NCI-H187 (cell line): ENCODE measurements at places on chromosomes 7 and 10.

DNA sequence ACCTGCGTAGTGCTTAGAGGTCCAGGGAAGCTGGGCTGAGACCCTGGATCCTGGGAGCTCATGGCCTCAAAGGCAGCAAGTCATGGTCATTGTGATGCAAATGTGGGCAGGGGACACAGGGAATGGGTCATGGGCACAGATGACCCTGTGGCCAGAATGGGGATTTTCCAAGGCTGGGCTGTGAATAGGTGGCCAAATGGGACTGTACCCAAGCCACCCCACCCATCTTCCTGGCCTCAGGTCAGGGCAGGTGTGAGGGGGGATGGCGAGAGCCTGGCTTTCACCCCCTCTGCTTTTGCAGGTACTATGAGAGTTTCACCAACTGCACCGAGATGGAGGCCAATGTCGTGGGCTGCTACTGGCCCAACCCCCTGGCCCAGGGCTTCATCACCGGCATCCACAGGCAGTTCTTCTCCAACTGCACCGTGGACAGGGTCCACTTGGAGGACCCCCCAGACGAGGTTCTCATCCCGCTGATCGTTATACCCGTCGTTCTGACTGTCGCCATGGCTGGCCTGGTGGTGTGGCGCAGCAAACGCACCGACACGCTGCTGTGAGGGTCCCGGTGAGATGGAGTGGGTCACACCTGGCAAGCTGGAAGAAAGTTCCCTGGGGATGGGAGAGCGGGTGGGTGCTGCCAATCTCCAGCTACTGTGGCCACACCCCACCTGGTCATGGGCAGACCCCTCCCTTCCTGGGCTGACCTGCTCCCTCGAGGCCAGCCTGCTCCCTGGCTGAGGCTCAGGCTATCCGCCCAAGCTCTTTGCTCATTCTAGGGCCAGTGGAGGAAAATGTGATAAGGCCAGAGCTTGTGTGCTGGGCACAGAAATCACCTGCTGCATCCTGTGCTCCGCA is 25.5 kb downstream of the RAMP3 start:
- no peak for DNase-seq

- DNase-seq = no peak
Measured at GRCh38 chr7:36487756-36488336, 98.2 kb downstream of the ANLN start.

DNA sequence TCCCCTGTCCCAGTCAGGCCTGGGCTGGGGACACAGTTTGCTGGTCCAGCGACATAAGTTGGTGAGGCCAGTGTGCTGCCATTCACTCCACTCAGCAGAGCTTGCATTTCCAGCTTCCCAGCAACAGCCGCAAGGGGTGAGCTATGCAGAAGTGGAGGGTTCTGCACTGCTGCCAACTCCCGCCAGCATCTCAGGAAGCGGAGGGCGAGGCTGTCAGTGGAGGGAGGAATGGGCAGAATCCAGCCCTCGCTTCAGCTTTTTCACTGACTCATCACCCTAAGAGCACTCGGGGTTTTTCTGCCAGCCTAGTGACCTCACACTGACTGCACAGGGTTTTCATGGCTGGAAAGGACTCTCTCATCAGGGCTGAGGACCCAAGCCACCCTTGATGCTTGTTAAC is 625.1 kb upstream of the MKI67 start:
- DNase-seq = no peak

DNA sequence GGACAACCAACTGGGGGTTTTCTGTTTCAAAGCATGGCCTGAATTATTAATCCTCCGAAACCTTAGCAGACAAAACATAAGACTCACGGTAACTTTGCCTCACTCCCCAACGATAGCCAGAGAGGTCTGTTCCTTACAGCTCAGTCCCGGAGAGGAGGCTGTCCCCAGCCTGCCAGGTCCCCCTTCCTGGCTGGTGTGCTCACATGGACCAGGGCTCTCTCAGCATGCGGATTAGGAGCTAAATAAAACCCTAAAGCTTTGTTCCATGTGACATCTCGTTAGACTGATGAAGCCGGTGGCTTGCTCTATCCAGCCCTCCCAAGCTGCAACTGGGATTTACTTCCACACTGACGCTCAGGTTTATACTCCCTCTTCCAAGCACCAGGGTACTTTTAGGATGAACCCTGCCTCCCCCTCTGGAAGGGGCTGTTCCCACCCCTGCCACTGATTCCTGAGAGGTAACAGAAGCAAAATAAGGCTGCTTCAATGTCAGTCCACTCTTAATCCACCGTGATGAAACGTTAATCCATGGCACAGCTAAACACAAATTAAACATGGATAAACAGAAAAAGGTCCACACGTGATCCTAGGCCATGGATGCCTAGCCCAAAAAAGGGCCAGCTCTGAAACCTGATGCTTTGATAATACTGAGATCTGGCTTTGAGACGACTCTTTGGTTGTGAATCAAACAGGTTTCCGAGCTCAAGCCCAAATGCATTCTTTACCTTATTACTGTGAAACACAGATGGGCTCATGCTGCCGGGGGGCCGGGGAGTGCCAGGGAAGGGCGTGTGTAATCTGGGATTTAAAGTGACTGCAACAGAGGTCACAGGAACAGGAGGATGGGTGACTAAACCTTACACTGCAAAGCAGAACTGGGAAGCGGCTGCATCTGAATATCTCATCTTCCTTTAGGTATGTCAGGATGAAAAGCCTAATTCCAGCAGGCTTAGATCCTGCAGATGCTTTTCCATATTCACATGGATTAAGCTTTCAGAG is 86.2 kb downstream of the ZRANB1 start:
- DNase-seq = no peak

DNA sequence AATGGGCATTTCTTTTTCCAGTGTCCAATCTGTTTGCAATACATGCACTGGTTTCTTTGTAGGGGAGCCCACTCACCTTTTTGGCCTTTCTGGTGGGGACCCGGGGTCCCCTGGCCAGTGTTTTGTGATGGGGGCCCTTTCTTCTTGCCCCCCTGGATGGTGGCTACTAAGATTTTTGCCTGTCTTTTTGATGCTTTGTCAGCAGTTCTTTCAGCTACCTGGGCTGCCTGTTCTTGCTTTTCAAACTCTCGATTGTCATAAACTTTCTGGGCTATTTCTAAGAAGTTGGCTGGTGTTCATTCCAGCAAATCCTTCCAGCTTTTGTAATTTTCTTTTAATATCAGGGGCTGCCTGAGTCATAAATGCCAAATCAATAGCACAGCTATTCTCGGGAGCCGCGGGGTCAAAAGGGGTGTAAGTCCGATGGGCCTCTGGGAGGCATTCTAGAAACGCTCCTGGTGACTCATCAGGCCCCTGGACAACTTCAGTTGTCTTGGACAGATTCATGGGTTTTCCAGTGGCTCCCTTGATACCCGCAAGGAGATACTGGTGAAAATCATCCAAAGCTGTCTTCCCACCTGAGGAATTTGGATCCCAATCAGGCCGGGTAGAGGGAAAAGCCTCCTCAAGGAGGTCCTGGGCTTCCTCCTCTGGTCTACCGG is 79.0 kb downstream of the PRR15 start:
- no peak for DNase-seq

- DNase-seq = no peak
Measured at GRCh38 chr7:158449266-158449665, 138.4 kb downstream of the PTPRN2 start.

DNA sequence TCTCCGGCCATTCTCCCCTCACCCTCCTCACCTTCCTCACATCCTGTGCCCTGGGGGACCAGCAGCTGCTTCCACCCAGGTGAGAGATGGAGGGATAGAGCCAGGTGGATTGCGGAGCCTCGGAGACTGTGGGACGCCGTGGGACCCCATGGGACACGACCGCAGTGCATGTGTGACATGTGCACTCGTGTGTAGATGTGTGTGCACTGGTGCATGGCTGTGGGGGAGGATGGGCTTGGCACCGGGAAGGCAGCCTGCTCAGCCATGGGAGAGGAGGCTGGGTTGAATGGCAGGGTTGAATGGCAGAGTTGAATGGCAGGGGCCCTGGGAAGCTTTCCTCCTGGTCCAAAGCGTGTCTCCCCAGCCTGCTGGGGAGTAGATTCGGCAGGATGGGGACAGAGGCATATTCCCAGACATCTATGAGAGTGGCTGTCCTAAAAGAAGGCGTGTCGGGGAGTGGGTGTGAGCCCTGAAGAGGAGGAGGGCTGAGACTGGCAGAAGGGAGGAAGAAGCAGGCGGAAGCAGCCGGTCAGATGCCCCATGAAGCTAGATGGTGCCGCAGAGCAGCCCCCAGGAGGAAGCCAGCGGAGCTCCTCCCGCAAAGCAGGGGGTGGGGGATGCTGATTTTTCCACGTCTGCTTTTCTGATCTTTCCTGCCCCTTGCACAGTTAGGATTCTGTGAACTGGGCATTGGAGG is 815 bp downstream of the GIMAP8 start:
- DNase-seq = no peak

DNA sequence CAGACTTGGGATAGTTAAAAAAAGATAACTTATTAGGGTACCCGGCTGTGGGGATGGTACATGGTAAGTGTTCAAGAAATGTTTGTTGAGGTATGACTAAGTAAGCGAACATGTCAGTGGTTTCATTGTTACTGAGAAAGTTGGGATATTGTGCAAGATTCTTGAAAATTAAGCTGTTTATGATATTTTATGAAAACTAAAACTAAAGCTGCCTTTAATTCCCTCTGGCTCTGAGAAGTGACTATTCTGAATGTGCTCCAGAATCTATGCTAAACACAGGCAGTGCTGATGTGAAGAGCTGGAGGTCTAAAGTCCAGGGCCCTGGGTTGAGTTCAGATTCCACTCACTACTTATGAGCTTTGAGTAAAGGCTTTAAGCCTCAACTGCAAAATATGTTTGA is 72.9 kb downstream of the AOAH start:
- DNase-seq = no peak

- no peak for DNase-seq
Measured at GRCh38 chr10:80598951-80599350, 61.2 kb downstream of the SH2D4B start.

GRCh38 chr10:72331575-72332422 is 22.9 kb downstream of the DNAJB12 start:
- peak; percentile 60 for DNase-seq

DNA sequence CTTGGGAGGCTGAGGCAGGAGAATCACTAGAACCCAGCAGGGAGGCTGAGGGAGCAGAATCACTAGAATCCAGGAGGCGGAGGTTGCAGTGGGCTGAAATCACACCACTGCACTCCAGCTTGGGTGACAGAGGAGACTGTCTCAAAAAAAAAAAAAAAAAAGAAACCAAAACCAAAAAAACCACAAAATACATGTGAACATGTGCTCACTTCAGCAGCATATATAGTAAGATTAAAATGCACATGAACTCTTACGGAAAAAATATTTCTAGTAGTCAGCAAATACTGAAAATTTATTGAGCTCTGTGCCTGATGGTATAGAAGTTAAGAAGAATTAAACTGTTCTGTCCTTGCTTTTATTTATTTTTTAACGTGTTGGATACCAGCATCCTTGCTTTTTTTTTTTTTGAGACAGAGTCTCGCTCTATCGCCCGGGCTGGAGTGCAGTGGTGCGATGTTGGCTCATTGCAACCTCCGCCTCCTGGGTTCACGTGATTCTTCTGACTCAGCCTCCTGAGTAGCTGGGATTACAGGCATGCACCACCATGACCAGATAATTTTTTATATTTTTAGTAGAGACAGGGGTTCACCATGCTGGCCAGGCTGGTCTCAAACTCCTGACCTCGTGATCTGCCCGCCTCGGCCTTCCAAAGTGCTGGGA is 9.6 kb upstream of the ZNF487 start:
- no peak for DNase-seq

GRCh38 chr10:43341450-43341849 is 30.0 kb upstream of the FXYD4 start:
- DNase-seq = no peak

DNA sequence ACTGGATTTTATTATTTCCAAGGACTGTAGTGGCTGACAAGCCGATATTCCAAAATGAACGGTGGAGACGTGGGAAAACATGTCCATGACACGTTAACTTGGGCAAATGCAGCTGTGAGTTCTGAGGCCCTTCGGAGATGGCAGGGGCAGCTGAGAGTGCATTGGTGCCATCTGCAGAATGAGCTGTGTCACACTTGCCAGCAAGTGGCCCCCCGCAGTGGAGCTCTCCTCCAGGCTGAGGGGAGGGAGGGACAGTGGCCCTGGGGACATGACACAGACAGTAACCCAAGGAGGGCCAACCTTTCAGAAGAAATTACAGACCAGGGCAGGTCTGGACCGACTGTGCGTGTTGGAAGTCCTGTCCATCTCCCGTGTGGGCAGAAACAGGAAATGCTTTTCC is 139.4 kb downstream of the SVIL start:
- no peak for DNase-seq

DNA sequence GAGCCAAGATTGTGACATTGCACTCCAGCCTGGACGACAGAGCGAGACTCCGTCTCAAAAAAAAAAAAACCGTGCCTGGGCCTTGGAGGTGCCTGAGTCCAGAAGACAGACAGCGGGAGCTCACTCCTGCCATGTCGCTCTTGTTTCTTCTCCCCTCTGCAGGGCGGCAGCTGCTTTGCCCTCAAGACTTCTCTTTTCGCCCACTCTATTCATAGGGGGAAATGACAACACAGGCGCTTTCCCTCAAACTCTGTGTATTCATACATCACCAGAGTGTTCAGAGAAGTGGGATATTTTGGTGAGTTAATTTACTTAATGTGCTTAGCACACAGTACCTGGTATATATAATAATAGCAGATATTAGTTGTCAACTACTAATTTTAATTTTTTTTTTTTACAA is 44.5 kb downstream of the FOXK1 start:
- DNase-seq = no peak

GRCh38 chr7:2116989-2117591 is 115.7 kb downstream of the MAD1L1 start:
- DNase-seq = no peak

DNA sequence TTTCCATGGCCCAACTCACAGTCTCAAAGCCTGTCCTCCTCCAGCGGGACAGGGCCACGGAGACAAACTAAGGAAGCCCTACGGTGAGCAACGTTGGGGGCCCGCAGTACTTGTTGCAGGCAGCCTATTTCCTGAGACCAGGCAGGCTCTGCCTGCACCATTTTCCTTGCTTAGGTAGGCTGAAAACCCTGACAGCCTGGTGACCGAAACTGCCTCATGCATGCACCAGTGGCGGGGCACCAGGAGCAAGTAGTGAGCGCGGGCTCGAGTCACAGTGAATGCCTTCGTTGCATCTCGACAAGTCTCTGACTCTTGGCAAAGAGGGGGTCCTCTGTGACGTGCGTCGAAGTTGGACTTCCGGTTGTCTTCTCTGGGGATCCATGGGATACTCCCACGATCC is 23.3 kb upstream of the ZNF273 start:
- no peak for DNase-seq

- DNase-seq = no peak
Measured at GRCh38 chr7:131300572-131301466, 26.9 kb upstream of the MKLN1 start.

- DNase-seq = no peak
Measured at GRCh38 chr7:132150711-132151110, 425.6 kb downstream of the PLXNA4 start.

GRCh38 chr7:137878333-137878961 is 31.7 kb upstream of the DGKI start:
- DNase-seq = no peak

- no peak for DNase-seq
Measured at GRCh38 chr7:41774966-41775365, 72.1 kb upstream of the INHBA start.

DNA sequence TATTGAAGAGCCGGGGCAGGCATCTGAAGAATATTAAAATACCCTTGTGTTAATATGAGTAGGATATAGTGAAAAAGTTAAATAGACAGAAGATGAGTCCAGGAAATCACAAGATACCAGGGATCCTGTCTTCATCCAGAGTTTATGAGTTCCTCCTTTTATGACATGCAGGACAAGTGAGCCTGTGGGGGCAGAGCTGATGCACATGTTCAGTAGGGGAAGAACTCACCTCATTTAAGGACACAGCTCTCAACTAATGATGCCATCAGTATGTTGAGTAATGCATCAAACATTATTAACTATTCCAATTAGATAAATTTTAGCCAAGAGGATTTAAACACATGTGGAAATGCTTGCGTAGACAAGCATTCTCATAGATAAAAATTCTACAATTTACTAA is 435.8 kb upstream of the AKR1E2 start:
- DNase-seq = no peak
